A549 treated with ZK216348 at 1 μM for 4 hours (cell line): ENCODE measurements at places on chromosomes 3 and 15. TPM values are rescaled to one million over a fixed set of nuclear protein-coding genes. Genes with fewer than 3 reads are reported as not detected.

SLC7A14 gene
- not detected in 5 replicates for total RNA-seq

ADGRG7 gene
- not detected in 5 replicates for total RNA-seq

PEX5L gene
- total RNA-seq = not detected in 5 replicates

CCDC39 gene
- total RNA-seq = not detected in 5 replicates

BNC1 gene
- total RNA-seq = 0.45 to 0.88 TPM (median 0.53 TPM) in 5 replicates

MEX3B gene
- 2.8 to 5.9 TPM (median 5.2 TPM) in 5 replicates for total RNA-seq

GOLGA8T gene
- 1.1 to 2.8 TPM (median 2.0 TPM) in 5 replicates for total RNA-seq

TGM5 gene
- total RNA-seq = not detected in 5 replicates

ERICH6 gene
- total RNA-seq = not detected in 5 replicates

CHRNA3 gene
- 0.20 to 1.3 TPM (median 0.69 TPM) in 5 replicates for total RNA-seq

FOXL2 gene
- 2.5 to 6.0 TPM (median 4.8 TPM) in 5 replicates for total RNA-seq

PAQR5 gene
- total RNA-seq = 65.5 to 118 TPM (median 110 TPM) in 5 replicates

GCSAM gene
- total RNA-seq = not detected in 5 replicates

WDR93 gene
- 0.09 to 0.64 TPM (median 0.18 TPM) in 5 replicates for total RNA-seq

SLC6A1 gene
- total RNA-seq = not detected in 5 replicates

NRG4 gene
- total RNA-seq = 0.21 to 1.5 TPM (median 1.2 TPM) in 5 replicates

ANKUB1 gene
- total RNA-seq = not detected in 5 replicates

PCYT1A gene
- 29.7 to 39.4 TPM (median 33.6 TPM) in 5 replicates for total RNA-seq

SPSB4 gene
- total RNA-seq = 0.08 to 0.38 TPM (median 0.16 TPM) in 5 replicates

BFSP2 gene
- total RNA-seq = not detected in 5 replicates

UBE2E2 gene
- 31.3 to 55.7 TPM (median 39.0 TPM) in 5 replicates for total RNA-seq

TUSC7 gene
- total RNA-seq = not detected in 5 replicates

ACKR4 gene
- total RNA-seq = not detected in 5 replicates

GMNC gene
- not detected in 5 replicates for total RNA-seq

TM4SF4 gene
- total RNA-seq = 31.8 to 40.4 TPM (median 35.0 TPM) in 5 replicates

CHRD gene
- 0.07 to 0.42 TPM (median 0.15 TPM) in 5 replicates for total RNA-seq

IQCF5 gene
- total RNA-seq = not detected in 5 replicates

C3orf80 gene
- total RNA-seq = 1.5 to 2.1 TPM (median 1.8 TPM) in 5 replicates
